ENCODE measurements at places on chromosomes 2 and 18. TPM values are rescaled to one million over a fixed set of nuclear protein-coding genes. Genes with fewer than 3 reads are reported as not detected.

CFC1 gene
- not detected for total RNA-seq

ABCB11 gene
- 0.26 TPM for total RNA-seq

PTPRN gene
- total RNA-seq: 0.13 TPM

PCBP1 gene
- total RNA-seq: 17.1 TPM

NPC1 gene
- 78.3 TPM for total RNA-seq

RND3 gene
- 217 TPM for total RNA-seq

SMYD5 gene
- 11.1 TPM for total RNA-seq

PRSS56 gene
- not detected for total RNA-seq

UGT1A5 gene
- 0.26 TPM for total RNA-seq

ATL2 gene
- 139 TPM for total RNA-seq

KCNIP3 gene
- under 0.01 TPM for total RNA-seq

DSG4 gene
- total RNA-seq: under 0.01 TPM

UGT1A4 gene
- 2.9 TPM for total RNA-seq
